ENCODE measurements at places on chromosomes 6 and 20.

DNA sequence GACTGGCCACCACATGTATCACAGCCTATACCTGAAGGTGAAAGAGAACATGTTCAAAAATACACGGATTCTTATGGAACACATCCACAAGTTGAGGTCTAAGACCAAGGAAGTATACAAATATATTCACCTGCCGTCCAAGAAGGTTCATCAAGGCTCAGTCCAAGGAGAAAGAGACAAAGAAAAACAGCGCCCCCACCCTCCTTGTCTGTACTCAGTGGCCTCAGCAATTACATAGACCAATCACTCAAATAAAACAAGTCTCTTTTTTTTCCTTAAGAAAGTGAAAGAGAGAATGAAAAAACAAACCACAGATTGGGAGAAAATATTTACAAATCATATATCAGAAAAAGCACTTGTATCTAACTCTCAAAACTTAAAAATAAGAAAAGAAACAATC, 19.5 kb downstream of the CPXM1 start:
- no peak for DNase-seq

GRCh38 chr20:50792708-50793574, 1.9 kb upstream of the BCAS4 start:
- DNase-seq: peak; percentile 88

- DNase-seq: peak; percentile 10
Observed at GRCh38 chr6:43221046-43221972, 8.0 kb downstream of the DNPH1 start.

GRCh38 chr6:72969666-72970065, 255.6 kb downstream of the KHDC1L start:
- peak; percentile 34 for DNase-seq

DNA sequence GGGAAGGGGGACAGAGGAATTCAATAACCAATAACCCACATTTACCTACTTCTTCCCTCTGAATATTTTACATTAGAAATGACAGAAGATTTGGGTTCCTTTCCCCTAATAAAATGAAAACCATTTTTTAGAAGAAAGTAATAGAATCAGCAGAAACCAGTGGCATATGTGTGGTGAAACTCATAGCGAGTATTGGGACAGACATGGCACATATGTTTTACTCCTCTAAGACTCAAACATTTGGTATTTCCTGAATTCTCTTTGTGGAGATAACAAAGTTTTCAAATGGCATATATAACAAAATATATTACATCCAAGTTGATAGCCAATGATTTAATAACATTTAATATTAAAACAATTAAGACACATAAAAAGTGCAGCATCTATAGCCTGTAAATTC, 12.9 kb upstream of the BEND3 start:
- no peak for DNase-seq

GRCh38 chr20:40771308-40771610, 82.2 kb upstream of the MAFB start:
- no peak for DNase-seq

- peak; percentile 20 for DNase-seq
Observed at GRCh38 chr6:160439751-160440150, 91.6 kb downstream of the SLC22A3 start.

DNA sequence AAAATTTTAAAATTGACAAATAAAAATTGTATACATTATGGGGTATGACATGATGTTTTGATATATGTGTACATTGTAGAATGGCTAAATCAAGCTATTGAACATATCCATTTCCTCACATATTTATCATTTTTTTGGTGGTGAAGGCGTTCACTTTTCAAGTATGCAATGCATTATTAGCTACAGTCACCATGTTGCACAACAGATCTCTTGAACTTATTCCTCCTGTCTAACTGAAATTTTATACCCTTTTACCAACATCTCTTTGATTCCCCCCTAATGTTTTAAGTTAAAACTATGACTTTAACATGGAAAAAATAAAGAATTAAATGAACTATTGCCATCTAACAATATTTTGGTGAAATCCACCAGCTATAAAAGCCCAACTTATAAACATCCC, 65.2 kb upstream of the UST start:
- no peak for DNase-seq

GRCh38 chr6:97469451-97469850, 186.4 kb upstream of the MMS22L start:
- no peak for DNase-seq

DNA sequence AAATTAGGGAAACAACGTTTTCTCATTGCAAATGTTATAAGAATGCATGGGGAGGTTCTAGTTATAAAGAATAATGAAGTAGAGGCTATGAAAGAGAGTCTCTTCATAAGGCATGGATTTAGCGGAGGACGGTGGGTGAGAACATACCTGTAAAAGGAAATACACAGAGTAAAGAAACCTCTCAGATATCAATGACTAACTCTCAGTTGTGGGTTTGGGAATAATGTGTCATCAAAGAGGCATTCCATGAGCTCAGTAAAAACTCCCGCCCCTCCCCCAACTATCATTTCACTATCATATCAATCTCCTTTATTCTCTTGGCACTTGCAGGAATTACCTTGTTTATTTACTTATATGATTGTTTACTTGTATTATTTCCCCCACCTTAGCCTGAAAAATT, 695.4 kb downstream of the PTPRT start:
- DNase-seq: no peak

GRCh38 chr6:160103825-160104100, 17.9 kb upstream of the SLC22A1 start:
- no peak for DNase-seq

DNA sequence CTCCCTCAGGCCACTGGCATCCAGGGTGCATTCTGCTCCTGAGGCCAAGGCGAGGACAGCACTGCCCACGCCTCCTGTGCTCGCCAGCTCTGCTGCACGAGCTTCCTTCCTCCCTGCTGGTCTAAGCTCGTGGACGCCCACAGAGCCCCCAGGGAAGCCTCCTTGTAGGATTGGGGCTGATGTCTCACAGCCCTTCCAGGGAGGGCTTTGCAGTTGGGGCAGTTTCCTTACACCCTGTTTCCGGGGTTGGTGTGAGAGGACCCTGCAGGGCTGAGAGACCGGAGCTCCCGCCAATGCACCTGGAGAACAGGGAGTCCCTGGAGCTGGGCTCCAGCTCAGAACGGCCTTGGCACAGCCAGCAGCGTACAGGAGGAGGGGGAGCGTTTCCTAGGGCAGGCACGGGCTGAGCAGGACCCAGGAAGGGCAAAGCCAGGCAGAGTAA, 172.4 kb upstream of the PDE10A start:
- no peak for DNase-seq

DNA sequence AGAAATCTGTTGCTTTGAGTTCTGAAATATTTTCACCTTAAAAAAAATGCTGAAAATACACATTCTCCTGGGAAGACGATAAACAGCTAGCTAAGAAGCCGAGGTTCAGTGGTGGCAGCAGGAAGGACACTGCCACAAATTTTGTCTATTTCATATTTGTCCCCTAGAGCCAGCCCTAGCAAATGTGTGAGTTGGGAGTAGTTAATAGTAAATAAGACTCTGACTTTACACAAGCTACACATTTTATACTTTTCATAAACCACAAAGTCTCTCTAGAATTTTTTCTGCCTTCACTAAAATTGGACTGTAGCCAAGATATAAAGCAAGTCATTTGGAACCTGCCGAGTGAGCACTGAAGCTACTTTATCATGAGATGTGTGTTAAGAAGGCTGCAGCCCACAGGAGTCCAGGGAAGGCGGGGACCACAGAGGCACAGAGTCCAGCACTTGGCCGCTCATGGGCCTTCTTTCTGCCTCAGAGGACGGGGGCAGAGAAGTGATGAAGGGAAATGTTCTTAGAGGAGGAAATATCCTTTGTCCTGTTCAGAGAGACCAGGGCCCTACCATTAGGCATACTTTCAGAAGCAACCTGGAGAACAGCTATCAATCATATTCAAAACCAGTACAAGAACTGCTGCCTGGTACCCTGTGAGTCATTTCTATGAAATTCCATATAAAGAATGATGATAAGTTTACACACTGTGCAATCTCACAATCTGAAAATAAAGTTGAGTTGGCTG, 241.7 kb upstream of the TAB2 start:
- DNase-seq: peak; percentile 31

DNA sequence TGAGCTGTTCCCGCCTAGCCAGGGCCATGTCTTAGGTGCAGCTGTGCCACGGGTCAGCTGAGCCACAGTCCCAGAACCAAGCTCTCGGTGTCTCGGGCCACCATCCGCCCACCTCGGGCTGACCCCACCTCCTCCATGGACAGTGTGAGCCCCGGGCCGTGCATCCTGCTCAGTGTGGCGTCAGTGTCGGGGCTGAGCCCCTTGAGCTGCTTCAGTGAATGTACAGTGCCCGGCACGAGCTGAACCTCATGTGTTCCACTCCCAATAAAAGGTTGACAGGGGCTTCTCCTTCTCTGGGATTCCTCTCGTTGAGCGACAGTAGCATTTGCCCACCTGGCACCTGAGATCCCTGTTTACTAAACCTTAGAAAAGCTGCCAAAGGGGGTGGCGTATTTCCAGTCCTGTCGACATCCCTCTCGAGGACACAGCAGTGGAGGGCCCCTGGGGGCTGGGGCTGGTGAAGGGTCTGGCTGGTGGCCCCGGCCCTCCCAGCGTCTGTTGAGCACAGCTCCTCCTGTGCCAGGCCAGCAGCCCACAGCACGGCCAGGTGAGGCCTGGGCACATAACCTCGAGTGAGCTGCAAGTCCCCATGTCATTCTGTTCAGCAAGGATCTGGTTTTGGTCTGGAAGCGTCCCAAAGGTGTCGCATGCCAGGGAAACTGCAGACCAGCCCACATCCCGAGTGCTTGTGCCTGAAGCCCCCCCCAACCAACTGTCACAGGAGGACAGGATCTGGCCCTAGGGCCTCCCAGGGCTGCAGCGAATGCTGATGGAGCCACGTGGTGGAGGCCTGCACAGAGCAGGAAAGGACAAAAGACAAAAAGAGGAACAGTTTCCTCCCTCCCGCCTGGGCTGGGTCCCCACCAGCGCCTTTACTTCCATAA, 21.2 kb upstream of the PYGB start:
- peak; percentile 57 for DNase-seq

DNA sequence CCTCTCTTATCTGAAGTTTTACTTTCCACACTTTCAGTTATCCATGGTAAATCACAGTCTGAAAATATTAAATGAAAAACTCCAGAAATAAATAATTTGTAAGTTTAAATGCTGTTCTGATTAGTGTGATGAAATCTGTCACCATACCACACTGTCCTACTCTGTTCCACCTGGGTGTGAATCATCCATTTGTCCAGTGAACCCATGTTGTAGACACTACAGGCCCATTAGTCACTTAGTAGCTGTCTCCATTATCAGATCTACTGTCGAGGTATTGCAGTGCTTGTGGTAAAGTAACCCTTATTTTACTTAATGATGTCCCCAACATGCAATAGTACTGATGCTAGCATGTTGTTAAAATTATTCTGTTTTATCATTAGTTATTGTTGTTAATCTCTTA, 29.2 kb upstream of the MMS22L start:
- no peak for DNase-seq

- DNase-seq: peak; percentile 27
Observed at GRCh38 chr20:53157443-53158408, 185.6 kb downstream of the TSHZ2 start.

- no peak for DNase-seq
Observed at GRCh38 chr20:58420798-58421496, 31.9 kb downstream of the VAPB start.

DNA sequence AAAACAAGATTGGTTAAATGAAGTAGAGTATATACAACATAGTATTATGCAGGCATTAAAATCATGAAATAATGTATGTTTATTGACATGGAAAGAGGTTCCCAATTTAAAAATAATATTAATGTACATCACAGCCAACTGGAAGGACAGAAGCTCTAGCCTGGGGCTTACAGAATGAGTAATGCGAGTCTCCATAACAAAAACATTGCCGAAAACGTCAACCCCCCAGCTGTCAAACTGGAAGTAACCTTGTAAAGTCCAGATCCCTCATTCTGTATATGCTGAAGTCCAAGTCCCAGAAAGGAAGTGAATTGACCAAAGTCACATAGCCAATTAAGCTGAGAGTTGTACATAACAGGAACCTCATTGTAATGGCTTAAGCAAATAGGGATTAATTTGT, 128.7 kb upstream of the ECI2 start:
- DNase-seq: no peak

- no peak for DNase-seq
Observed at GRCh38 chr6:124294574-124295200, 491.0 kb downstream of the NKAIN2 start.

GRCh38 chr6:32668226-32668747, 1.8 kb upstream of the HLA-DQB1 start:
- DNase-seq: peak; percentile 48

DNA sequence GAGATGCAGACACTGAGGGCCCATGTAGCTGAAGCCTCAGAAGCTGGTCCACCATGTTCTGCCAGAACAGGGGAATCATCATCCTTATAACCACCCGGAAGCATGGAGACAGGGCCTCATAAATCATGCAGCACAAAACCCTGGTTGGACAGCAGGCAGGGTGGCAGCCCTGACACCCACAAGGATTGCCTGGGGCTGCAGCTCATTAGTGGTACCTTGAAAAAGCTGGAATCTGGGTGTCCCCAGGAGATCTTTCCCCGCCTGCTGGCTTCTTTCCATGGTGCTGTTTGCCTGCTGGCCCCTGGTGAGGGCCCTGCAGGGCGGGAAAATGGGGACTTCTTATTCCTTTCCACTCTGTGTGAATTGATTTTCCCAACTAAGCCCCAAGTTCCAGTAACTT, 50.6 kb upstream of the GGTLC1 start:
- DNase-seq: no peak

GRCh38 chr6:28988536-28989311, 16.4 kb downstream of the ZNF311 start:
- peak; percentile 72 for DNase-seq

GRCh38 chr6:82553863-82554531, 190.4 kb downstream of the TPBG start:
- no peak for DNase-seq

- peak; percentile 66 for DNase-seq
Observed at GRCh38 chr20:41248368-41249024, 69.0 kb downstream of the ZHX3 start.

- no peak for DNase-seq
Observed at GRCh38 chr6:149680503-149680902, 32.0 kb upstream of the KATNA1 start.

DNA sequence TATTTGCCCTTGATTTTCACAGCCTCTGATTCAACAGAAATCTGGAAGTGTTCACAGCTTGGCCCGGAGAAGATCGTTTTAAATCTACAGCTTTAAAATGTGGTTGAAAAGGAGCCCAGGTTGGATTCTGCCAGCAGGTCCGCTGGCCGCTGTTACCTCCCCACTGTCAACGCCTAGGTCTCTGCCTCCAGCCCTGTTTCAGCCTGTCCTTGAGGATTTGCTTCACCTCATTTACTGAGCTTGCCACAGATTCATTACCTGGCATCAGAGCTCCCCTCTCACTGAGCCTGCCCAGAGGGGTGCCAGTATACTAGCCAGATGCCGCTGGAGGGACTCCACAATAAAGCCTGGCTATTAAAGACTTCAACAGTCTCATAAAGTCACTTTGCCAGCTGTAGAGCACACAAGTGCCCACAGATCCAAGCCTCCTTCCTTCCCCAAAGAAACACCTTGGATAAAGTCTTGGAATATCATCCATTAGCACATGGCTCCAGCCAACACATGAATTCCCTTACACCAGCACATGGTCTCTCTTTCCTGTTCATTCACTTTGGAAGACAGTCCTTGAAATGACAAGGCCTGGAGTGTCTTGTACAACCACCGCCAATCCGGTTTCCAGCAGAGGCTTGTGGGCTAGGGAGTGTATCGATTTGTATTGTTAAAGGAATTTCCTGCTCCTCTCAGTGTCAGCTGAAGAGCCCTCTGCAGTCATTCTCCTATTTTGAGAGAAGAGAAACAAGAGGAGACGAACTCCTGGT, 9.5 kb upstream of the NR2E1 start:
- no peak for DNase-seq

- DNase-seq: peak; percentile 25
Observed at GRCh38 chr20:57941604-57942381, 232.0 kb upstream of the PMEPA1 start.
